ENCODE measurements at places on chromosomes 7 and 10.

GRCh38 chr7:137957887-137958286 is 44.0 kb downstream of the CREB3L2 start:
- peaks cover 25% of the 10 kb centered on the region for H3K4me1 ChIP-seq
- H3K27me3 ChIP-seq, result no peaks in the 10 kb centered on the region
- H3K27ac ChIP-seq, result no peak overlapping the region
- ATAC-seq, result no peak
- H3K4me3 ChIP-seq, result no peak overlapping the region

GRCh38 chr7:16660702-16661464 is 14.9 kb downstream of the BZW2 start:
- peaks cover 5% of the 10 kb centered on the region for H3K4me1 ChIP-seq
- peak; percentile 85 for ATAC-seq
- peak overlapping the region; percentile 12 for H3K27ac ChIP-seq
- H3K4me3 ChIP-seq, result no peak overlapping the region
- H3K36me3 ChIP-seq, result peaks cover 41% of the 10 kb centered on the region

- H3K27me3 ChIP-seq, result no peaks in the 10 kb centered on the region
- no peak for ATAC-seq
- no peak overlapping the region for H3K4me3 ChIP-seq
These were observed 60.0 kb downstream of the VTI1A start for GRCh38 chr10:112507046-112507445.

GRCh38 chr7:104357166-104357565 is 28.8 kb downstream of the LHFPL3 start:
- no peak overlapping the region for H3K4me3 ChIP-seq
- H3K4me1 ChIP-seq, result no peaks in the 10 kb centered on the region
- H3K27me3 ChIP-seq, result peaks cover 13% of the 10 kb centered on the region

DNA sequence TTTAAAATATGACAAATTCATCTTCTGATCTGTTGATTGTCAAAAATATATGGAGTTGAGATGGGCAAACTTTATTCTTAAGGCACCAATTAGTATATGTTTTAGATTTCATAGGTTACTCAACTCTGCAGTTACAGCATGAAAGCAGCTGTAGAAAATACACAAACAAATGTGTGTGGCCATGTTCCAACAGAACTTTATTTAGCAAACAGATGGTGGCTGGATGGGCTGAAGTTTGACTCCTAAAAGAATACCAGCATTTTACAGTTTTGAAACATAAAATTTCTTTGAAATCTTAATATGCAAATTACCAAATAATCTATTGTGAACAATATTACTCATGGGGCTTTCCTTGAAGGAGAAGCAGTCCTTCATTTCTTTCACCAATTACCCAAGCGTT is 1206.0 kb upstream of the LRRTM3 start:
- H3K4me3 ChIP-seq, result no peak overlapping the region
- no peak for ATAC-seq
- H3K36me3 ChIP-seq, result no peaks in the 10 kb centered on the region
- no peak overlapping the region for H3K27ac ChIP-seq
- no peaks in the 10 kb centered on the region for H3K27me3 ChIP-seq

GRCh38 chr7:149879766-149880637 is 6.2 kb downstream of the ATP6V0E2 start:
- no peaks in the 10 kb centered on the region for H3K27me3 ChIP-seq
- peak overlapping the region; percentile 28 for H3K27ac ChIP-seq
- H3K4me1 ChIP-seq, result peaks cover 27% of the 10 kb centered on the region
- ATAC-seq, result no peak
- peaks cover 32% of the 10 kb centered on the region for H3K36me3 ChIP-seq

- H3K4me3 ChIP-seq, result no peak within 1 kb of the TSS
- no peaks in the 10 kb centered on the region for H3K27me3 ChIP-seq
- ATAC-seq, result no peak
These were observed at the start of gene CLDN15 for GRCh38 chr7:101237206-101238067. Gene CLDN15 (minus strand): TSS chr7:101237802. CDS start chr7:101237581, 221 bp downstream.

DNA sequence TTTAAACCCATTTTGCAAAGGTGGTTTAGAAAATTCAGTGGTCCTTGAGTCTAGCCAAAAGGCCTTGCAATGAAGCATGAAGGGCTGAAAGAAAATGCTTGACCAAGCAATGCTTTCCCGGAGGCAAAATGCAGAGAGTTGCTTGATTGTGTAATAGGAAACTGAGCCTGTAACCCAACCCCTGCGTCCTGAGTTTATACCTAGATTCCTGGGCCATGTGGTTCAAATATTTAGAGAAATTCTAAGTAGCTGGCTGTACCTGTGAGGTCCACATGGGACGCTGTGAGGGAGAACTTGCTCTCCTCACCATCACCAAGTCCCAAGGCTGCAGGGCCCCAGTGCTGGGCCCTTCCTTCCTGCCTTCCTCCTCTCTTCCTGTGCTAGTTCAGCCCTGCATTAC is 45.7 kb downstream of the CXCL12 start:
- H3K27me3 ChIP-seq, result peaks cover 12% of the 10 kb centered on the region
- no peak overlapping the region for H3K27ac ChIP-seq
- no peak for ATAC-seq
- no peaks in the 10 kb centered on the region for H3K36me3 ChIP-seq
- H3K4me1 ChIP-seq, result no peaks in the 10 kb centered on the region

DNA sequence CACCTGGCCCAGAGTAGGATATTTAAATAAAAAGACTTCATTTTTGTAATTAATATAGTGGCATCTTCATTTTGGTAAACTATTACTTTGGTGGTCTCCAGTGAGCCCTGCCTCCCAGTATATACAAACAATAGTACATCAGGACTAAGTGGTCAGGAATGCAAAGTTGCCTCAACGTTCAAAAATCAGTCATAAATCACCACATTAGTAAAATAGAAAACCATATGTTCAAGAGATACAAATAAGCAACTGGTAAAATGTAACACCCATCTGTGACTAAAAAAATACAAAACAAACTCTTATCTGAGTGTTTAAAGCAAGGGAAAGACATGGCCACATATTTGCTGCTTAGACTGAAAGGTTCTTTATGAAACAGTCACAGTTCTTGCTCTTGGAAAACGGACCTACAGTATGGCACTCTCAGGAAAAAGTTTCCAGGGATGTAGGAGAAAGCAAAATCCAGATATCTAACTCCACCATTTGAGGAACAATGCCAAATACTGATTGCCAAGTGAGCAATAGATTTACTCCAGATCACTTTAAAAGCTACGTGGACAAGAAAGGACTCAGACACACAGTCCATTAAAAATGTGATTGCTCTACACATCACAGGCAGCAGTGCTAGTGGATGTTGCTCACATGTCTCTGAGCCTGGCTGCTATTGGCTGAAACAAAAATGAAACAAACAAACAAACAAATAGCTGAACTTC is 15.1 kb upstream of the RHOBTB1 start:
- H3K27me3 ChIP-seq, result peaks cover 18% of the 10 kb centered on the region
- H3K4me3 ChIP-seq, result no peak overlapping the region
- H3K27ac ChIP-seq, result no peak overlapping the region

- H3K27me3 ChIP-seq, result no peaks in the 10 kb centered on the region
- H3K27ac ChIP-seq, result no peak overlapping the region
- no peaks in the 10 kb centered on the region for H3K4me1 ChIP-seq
These were observed 79.0 kb upstream of the SP8 start for GRCh38 chr7:20865684-20866083.

DNA sequence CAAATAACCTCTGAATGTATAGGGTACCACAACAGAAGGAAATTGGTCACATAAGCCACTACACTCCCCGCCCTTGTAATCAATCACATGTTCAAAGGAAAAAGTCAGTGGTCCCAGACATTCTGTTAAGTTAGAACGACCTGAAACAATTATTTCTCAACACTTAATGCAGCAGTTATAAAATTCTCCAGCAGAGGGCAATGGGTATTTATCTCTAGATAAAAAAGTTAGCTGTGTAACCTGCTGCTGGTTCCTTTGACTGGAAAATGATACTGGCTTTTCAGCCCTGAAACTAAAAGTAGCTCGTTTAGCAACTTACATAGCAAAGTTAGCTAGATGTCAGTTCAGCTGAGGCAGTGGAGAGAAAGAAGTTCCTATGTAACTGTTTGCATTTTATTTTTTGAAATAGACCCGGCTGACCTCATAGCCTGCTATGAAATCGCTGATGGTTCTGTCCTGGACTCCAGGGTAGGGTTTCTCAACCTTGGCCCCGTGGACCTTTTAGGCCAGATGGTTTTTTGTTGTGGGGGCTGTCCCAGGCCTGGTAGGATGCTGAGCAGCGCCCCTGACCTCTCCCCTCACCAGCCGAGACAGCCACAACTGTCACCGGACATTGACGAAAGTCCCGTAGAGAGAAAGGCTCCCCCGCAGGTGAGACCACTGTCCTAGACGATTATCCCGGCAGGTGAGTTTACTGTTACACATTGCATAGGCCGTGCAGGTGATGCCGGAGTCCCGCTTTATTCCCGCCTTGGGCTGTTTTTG is 40.2 kb upstream of the PROSER2 start:
- no peak overlapping the region for H3K27ac ChIP-seq
- H3K4me3 ChIP-seq, result no peak overlapping the region
- H3K36me3 ChIP-seq, result no peaks in the 10 kb centered on the region

DNA sequence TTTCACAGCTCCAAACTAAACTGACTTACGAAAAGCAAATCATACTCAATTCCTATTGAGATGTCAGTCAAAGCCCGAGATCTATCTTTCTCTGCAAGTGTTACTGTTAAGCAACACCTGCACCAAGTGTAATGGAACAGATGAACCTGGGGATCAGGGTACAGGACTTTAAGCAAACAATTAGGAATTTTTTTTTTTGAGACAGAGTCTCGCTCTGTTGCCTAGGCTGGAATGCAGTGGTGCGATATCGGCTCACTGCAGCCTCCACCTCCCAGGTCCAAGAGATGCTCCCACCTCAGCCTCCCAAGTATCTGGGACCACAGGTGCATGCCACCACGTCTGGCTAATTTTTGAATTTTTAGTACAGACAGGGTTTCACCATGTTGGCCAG is 14.9 kb downstream of the YWHAG start:
- H3K36me3 ChIP-seq, result peaks cover 100% of the 10 kb centered on the region
- no peak for ATAC-seq
- peak overlapping the region; percentile 38 for H3K4me3 ChIP-seq
- peak overlapping the region; percentile 66 for H3K27ac ChIP-seq

DNA sequence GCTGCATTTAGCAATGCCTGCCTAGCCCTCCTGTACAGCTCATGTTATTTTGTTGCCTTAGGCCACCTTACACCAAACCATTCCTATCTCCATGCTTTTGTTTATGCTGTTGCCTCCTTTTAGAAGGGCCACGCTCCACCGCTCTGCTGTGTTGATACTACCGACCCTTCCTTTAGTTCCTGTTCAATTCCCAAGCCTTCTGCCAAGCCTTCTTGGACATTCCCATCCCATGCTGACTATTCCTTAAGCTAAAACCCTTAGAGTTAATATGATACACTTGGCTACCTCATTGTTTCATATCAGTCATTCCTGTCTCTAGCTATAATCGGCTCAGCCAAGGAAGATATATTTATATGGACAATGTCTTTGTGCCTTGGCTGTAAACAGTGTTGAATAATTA is 705.5 kb downstream of the LRMDA start:
- H3K27me3 ChIP-seq, result peaks cover 3% of the 10 kb centered on the region
- no peak overlapping the region for H3K4me3 ChIP-seq
- no peak overlapping the region for H3K27ac ChIP-seq

DNA sequence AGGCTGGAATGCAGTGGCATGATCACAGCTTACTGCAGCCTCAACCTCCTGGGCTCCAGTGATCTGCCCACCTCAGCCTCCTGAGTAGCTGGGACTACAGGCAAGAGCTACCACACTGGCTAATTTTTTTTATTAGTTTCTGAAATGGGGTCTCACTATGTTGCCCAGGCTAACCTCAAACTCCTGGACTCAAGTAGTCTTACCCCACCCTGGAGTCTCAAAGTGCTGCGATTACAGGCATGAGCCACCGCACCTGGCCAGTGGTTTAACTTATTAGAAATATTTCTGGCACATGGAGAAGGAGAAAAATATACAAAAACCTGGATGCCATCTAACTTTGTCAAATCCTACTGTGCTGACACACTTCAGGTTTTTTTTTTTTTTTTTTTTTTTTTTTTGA is 15.2 kb downstream of the ZNF786 start:
- no peaks in the 10 kb centered on the region for H3K4me1 ChIP-seq
- no peak overlapping the region for H3K4me3 ChIP-seq
- no peaks in the 10 kb centered on the region for H3K27me3 ChIP-seq
- H3K36me3 ChIP-seq, result peaks cover 50% of the 10 kb centered on the region

DNA sequence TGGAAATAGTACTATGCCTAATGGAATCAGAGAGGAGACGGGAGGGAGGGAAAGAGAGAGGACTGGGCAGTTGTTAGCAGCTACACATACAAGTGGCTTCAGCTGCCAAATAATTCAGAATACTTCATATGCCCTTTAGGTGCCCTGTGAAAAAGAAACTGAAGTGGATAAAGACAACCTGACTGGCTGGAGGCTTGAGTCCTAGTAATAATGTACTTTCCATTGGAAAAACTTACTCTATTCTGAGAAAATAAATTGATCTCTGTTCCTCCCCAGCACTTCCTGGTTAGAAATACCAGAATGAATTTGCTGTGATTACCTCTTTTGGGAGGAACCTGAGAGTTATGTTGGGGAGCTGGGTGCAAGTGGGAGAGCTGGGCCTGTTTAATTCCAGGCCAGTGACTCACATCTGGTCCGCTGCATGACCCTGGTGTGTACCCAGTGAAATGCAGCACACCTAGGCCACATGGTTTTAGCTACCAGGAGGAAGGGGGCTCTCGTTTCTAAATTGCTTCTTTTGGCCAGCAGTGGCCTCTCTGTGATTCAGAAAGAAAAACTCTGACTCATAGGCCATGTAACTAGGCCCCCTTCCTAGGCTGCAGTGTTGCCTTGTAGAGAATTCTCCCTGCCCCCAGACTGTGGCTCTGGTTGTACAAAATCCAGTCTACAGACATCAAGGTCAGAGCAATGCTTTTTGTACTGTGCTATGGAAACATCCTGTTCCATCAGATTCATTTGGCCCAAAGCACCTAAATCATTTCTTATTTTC is 6.5 kb downstream of the AGFG2 start:
- H3K4me1 ChIP-seq, result peaks cover 75% of the 10 kb centered on the region
- peak overlapping the region; percentile 74 for H3K4me3 ChIP-seq
- H3K36me3 ChIP-seq, result peaks cover 92% of the 10 kb centered on the region

- no peaks in the 10 kb centered on the region for H3K4me1 ChIP-seq
- no peaks in the 10 kb centered on the region for H3K27me3 ChIP-seq
- no peak overlapping the region for H3K4me3 ChIP-seq
- no peak overlapping the region for H3K27ac ChIP-seq
These were observed 377.0 kb downstream of the IPMK start for GRCh38 chr10:57890691-57891090.

DNA sequence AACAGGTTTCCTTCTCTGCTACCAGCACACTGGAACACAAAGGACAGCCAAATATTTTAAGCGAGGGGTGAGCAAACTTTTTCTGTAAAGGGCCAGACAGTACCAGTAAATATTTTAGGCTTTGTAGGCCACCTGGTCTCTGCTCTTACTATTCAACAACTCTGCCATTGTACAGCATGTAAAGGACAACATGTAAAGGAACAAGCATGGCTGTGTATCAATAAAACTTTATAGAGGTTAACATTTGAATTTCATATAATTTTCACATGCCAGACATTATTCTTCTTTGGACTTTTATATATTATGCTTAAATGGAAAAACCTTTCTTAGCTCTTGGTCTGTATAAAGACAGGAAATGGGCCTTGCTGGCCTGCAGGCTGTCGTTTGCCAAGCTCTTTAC is 30.2 kb downstream of the RHEB start:
- no peaks in the 10 kb centered on the region for H3K27me3 ChIP-seq
- H3K27ac ChIP-seq, result peak overlapping the region; percentile 16
- peaks cover 76% of the 10 kb centered on the region for H3K36me3 ChIP-seq
- no peak overlapping the region for H3K4me3 ChIP-seq

Data from activated T-helper 17 cell treated with anti-CD3 and anti-CD28 coated beads, Interleukin-2, amount 50 U/mL, for 72 hours (primary cell).